ENCODE measurements at places on chromosomes 13 and 19. TPM values are rescaled to one million over a fixed set of nuclear protein-coding genes. Genes with fewer than 3 reads are reported as not detected.

ZIC5 gene
- total RNA-seq: not detected

ZMYM5 gene
- total RNA-seq: 13.7 TPM

ZSCAN4 gene
- 0.37 TPM for total RNA-seq

ZNF610 gene
- total RNA-seq: 3.3 TPM

FGF22 gene
- total RNA-seq: not detected

ANGPTL8 gene
- not detected for total RNA-seq
